ENCODE measurements at places on chromosomes 2 and 18. TPM values are rescaled to one million over a fixed set of nuclear protein-coding genes. Genes with fewer than 3 reads are reported as not detected.
A peak's percentile ranks its signal among the peaks of the same experiment; 100 is the strongest.

COL4A3 gene
- total RNA-seq: 0.76 TPM

SRD5A2 gene
- not detected for total RNA-seq

DNA sequence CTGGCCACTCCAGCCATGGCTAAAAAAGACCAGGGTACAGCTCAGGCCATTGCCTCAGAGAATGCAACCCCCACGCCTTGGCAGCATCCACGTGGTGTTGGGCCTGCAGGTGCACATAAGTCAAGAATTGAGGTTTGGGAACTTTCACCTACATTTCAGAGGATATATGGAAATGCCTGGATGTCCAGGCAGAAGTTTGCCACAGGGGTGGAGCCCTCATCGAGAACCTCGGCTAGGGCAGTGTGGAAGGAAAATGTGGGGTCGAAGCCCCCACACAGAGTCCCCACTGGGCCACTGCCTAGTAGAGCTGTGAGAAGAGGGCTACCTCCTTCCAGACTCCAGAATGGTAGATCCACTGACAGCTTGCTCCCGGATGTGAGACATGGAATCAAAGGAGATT, 477.3 kb downstream of the LPIN1 start:
- no peak for ATAC-seq

- ATAC-seq: no peak
Observed at GRCh38 chr2:26016012-26016705, 17.7 kb upstream of the RAB10 start.

DNA sequence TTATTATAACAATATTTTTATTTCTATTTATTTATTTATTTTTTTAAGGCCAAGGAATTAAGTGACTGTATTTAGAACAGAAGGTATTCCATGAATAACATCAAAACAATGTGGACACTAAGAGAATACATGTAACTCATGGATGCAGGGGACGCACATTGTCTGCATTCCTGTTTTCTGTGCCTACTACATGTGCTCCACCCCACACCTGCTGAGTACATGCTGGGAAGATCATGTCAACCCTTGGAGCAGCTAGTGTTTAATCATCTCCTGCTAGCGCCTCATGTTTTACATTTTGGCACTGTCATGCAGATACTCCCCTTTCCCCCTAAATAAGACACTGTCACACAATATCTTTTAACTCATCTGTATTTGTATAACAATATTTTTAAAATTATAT, 29.3 kb downstream of the DPYSL5 start:
- ATAC-seq: no peak

DNA sequence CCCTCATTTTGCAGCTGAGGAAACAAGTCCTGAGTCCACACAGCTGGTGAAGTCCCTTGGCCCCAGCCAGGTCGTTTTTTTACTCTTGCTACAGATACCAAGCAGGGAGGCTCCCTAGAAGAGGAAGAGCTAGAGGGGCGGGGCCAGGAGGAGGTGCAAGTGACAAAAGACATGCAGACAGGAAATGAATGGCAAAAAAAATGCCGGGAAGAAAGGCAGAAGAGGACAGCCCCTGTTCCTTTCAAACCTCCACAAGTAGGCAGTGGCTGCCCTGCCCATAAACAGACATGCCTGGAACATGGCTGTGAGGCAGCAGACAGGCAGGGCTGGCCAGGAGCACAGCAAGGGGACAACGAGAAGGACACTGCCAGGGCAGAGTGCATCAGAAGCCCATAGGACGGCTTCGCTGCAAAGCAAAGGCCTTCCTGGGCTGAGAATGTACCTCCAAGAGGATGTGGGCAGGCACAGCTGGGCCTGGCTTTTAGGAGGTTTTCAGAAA, 108.7 kb downstream of the ZBTB7C start:
- peak; percentile 53 for ATAC-seq

DNA sequence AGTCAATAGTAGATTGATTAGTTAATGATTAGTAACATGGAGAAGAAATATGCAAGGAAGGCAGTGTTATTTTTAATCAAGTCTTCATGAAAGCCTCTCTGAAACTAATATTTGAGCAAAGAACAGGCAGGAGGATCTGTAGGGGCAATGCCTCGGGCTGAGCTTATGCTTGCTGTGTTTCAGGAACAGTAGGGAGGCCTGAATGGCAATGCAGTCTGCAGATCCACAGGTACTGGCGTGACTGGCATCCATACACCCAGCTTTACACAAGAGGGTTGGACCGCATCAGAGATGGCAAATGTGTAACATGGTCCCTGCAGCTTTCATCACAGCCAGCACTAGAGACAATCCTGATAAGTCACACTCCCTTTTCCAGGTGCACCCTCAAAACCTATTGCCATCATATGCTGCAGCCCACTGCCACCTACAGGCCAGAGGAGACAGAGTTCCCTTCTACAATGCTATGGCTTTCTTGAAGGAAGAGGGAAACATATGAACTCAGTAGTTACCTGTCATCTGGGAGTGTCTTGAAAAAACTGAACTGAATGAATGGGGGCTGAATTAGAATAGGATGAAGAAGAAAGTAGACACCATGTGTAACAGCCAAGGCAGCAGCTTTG, 582.4 kb upstream of the RAB6C start:
- peak; percentile 80 for ATAC-seq

- no peak for ATAC-seq
Observed at GRCh38 chr2:30466216-30466615, 19.2 kb downstream of the LCLAT1 start.

DNA sequence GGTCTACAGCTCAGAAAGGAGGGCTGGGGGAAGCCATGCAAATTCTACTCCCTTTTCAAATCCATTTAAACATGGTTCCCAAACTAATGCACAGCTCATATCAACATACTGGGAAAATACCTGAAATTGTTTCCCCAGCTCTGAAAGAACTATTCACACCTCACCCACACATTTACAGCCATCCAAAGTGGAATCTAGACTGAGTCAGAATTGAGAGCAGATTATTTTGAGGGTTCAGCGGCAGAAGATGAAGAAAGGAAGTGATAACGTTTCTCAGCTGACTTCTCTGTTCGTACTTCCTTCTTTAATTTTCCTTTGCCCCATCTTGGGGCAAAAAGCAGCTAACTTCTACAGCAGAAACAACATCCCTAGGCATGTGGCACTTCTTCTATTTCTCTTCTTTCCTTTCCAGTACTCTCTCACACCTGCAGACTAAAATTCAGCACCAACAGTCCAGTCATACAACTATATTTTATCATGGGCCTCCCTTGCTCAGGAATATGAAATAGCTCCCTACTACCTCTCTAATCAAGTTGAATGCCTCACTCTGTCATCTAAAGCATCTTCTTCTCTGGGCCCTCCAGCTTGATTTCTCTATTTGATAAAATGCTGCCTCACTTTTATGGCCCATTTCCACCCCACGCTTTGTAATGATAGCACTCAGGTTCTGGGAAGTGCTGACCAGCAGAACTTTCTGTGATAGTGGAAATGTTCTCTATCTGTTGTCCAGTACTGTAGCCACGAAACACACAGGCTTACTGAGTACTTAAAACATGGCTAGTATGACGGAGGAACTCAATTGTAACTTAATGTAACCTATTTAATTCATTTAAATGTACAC, 35.9 kb downstream of the ARHGAP25 start:
- no peak for ATAC-seq

RAB6C gene
- not detected for total RNA-seq

BCL11A gene
- 43.0 TPM for total RNA-seq

SERPINB11 gene
- 7.1 TPM for total RNA-seq

TET3 gene
- total RNA-seq: 18.8 TPM

DNA sequence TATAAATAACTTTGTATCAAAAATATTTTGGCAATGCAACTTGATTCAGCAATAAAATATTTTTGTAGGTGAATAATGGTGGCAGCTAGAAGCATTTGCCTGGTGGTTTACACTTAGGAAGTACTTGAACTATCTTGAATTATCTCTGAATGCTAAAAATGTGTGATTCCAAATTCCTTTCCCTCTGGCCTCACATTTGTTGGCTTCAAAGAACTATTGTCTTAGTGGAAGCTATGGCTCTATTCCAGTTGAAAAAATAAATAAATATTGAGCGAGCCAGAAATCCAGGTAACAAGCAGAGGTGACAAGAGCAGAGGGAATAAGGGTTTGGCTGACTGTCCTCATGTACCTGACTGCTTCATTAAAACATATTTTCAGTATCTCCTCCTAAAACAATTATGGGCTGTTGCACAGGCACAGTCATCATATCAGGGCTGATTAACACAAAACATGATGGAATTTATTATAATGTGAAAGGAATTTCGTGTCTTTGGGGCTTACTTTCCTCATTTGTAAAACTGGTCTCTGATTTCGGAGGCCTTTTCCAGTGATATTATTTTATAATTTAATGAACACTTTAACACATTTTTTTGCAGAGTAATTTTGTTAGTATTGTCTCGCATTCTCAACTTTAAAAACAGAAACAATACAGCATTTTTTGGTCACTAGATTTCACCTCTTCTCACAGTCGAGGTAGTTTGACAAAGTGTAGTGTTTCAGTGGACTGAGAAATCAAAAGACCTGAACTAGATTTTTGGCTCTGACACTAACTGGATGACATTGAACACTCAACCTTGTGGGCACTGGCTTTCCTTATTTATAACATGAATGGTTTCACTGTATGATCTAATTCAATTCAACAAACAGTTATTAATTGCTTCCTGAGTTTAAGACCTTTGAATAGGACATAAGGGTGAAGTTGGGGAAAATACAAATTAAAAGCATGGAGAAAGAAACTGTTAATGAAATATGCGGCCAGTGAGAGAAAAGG, 7.8 kb upstream of the CAVIN2 start:
- no peak for ATAC-seq

GRCh38 chr2:37738266-37738885, 66.9 kb upstream of the CDC42EP3 start:
- no peak for ATAC-seq

DNA sequence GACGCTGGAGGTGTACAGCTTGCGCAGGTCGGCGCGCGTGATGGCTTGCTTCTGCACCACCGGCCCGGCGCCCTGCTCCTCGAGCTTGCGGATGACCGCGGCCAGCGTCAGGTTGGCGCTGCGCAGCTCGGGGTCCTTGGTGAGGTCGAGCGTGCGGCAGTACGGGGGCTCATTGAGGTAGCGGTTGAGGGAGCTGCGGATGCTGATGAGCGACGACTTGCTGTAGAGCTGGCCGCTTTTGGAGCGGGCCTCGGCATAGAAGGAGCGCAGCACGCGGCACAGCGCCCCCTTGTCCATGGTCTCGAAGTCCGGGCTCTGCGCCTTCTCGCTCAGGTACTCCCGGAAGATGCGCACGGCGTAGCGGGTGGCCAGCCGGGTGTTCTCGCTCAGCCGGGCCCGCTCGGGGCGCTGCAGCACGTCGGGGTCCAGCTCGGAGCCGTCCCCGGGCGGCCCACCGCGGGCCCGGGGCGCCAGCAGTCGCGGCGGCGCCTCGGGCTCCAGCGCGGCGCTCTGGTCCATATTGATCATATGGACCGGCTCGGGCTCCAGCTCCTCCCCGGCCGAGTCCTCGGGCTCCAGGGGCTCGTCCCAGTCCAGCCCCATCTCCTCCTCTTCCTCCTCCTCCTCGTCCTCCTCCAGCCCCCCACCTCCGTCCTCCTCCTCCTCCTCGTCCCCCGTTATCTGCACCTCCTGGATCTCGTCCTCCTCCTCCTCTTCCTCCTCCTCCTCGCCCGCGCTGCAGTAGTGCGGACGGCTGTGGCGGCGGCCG, 523 bp downstream of the KCTD1 start:
- ATAC-seq: peak; percentile 44

DNA sequence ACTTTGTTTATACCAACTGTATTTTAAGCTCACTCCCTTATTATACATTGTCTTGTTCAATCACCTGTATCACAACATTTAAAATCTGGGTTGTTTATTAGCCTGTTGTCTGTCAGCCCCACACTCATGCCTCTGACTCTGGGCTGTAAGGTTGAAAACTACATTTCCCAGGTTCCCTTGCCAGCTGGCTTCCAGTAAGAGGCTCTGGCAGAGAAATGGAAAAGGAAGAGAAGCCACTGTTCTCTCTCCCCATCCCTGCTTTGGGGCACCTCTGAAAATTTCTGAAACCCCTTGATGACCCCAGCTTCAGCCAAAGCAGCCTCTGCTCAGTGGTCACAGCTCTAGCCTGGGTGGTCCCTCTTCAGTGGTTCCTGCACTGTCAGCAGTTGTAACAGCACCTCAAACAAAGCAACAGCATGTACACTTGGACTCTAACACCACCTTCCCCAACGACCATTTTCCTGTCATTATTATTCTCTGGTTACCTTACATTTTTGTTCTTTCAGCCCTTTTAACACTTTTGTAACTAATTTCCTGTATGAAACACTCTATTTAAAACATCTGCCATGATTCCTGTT, 108.9 kb upstream of the LGALSL start:
- ATAC-seq: no peak

TRIM43B gene
- total RNA-seq: not detected

GRCh38 chr2:106839849-106840595, 45.9 kb downstream of the ST6GAL2 start:
- ATAC-seq: no peak

DNA sequence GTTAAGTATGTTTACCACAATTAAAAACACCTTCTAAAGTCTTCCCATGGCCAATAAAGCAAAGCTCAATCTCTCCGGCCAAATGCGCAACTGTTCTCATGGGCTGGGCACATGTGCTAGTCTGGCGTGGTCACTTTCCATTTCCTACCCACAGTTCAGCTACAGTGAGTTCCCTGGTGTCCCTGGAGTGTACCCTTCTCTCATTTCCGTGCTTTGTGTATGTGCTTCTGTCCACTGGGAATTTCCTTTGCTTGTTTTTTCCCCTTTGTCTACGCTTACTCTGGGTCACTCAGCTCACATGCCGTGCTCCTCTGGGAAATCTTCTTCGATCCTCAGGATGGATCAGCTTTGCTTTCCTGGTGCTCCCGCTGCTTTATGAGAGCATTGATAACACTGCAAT, 69.6 kb upstream of the GYPC start:
- no peak for ATAC-seq

GRCh38 chr2:216918088-216918680, 58.3 kb upstream of the TNP1 start:
- ATAC-seq: peak; percentile 60

DNA sequence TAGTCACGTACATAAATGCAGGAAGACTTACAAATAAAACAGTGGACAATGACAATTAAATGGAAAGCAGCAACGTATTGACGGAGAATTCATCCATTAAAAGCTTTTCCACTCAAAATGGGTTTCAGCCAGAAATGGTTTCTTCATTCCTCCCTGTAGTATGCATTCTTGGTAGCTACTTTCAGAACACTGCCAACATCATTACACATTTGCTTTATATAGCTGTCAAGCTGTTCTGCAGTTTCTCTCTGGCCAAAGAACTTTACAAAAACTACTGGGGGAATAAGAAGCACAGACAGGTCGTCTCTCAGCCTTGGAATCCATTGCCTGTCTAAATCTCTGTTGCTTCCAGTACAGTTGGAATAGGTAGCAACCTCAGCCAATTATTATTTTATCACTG, 84.1 kb upstream of the NCKAP5 start:
- no peak for ATAC-seq

DNA sequence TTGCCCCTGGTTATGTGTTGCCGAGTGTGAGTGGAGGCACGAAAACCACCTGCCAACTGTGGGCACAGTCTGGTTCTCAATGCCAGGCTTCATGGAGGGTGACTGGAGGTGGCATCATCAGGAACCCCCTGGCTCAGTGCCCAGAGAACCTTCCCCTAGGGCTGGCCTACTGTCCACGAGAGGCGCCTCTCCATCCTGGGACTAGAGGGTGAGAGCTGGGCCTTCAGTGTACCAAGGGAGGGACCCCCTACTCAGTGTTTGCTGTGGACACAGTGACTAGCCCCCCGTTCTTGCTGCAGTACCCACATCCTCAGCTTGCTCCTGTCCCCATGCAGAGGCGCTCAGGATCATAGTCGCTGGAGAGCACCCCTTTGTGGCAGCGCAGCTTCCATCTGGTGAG, 202.6 kb downstream of the HDAC4 start:
- peak; percentile 7 for ATAC-seq

L3MBTL4 gene
- 4.8 TPM for total RNA-seq

Data from esophagus mucosa (tissue), 1 donor.